CD4-positive, alpha-beta T cell treated with Interferon gamma for 1 hour (primary cell): ENCODE measurements at places on chromosomes 1 and 21.

- peak; percentile 17 for DNase-seq
Observed at GRCh38 chr21:41877901-41878830, 978 bp downstream of the PRDM15 start.

DNA sequence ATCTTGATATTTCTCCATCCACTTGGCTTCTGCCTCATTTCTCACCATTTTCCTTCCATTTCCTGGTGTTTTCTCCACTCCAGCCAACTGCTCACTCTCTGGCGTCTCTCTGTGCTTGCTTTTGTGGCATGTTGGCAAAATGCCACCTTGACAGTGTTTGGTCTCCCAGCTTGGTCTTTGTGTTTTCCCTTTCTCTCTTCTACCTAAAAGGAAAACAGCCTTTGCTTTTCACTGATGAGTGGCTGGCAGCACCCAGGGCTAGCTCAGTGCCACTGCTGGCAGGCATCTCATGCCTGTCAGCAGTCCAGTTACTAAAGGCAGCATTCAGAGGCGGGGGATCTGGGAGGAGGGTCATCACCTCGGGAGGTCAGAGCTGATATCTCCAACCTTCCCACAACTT is 55.3 kb upstream of the DSCAM start:
- no peak for DNase-seq

GRCh38 chr1:221025956-221026355 is 146.7 kb downstream of the HLX start:
- DNase-seq, result peak; percentile 24

DNA sequence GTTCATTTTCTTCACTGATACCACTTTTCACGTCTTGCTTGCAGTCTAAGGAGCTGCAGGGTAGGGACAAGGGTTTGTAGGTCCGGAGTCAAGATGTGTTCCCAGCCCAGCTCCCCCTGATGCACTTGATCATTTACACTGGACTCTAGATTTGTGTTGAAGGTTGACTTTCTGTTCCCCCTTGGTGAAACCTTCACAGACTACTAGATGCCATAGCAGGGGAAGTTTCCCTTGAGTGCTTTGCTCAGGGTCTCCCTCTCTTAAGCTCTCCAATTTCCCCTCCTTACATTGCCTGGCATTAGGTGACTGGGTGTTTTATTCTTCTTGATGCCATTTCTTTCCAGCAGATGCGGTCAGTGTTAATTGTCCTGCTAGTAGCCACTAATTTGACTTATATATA is 8.0 kb upstream of the RAB3GAP2 start:
- no peak for DNase-seq

- DNase-seq, result no peak
Observed at GRCh38 chr1:179955731-179956130, 1.1 kb downstream of the CEP350 start.

GRCh38 chr1:226310637-226311195 is 1.8 kb upstream of the LIN9 start:
- no peak for DNase-seq

GRCh38 chr1:46533179-46533864 is 18.1 kb downstream of the KNCN start:
- DNase-seq, result peak; percentile 36

DNA sequence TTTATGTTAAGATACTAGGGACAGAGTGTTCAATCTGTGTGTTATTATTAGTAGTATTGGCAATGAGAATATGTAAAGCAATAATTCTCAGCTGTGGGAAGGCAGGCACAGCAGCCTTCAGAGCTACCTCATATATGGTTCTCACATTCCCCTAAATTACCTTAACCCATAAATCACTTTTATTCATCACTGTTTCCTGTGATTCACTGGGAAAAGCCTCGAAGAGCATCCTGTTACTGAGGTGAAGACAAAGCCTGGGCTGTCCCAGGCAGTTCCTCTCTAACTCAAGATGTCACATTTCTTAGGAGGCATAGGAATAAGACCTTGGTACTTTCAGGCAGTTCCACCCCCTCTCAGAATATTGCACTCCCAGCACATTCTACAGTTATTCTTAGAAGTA is 965.7 kb downstream of the NCAM2 start:
- no peak for DNase-seq

GRCh38 chr1:229101011-229101871 is 169.7 kb upstream of the RAB4A start:
- no peak for DNase-seq

DNA sequence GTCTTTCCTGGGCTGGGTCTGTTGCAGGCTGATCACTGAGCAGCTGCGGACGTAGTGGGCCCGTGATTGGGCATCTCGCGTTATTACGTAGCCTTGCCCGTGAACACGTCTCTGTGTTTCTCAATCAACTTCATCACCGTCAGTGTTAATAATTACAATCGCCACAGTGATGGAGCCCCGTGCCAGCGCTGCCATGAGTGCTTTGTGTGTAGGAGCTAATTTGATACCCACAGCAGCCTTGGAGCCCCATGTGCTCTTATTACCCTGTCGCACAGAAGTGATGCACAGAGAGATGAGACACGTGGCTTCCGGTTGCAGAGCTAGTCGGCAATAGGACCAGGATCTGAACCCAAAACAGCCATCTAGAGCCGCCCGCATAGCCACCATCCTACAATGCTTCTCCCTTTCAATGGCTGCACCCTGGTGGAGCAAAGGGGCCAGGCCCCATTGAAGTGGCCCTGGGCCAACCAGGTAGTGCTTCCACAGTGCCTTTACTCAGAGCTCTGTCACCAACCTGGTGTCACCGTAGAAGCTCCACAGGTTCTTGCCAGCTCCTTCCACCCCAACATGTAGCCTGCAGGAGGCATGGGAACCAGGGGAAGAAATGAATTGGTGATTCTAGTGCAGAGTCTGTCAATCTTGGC is 398.5 kb upstream of the VAMP3 start:
- no peak for DNase-seq

DNA sequence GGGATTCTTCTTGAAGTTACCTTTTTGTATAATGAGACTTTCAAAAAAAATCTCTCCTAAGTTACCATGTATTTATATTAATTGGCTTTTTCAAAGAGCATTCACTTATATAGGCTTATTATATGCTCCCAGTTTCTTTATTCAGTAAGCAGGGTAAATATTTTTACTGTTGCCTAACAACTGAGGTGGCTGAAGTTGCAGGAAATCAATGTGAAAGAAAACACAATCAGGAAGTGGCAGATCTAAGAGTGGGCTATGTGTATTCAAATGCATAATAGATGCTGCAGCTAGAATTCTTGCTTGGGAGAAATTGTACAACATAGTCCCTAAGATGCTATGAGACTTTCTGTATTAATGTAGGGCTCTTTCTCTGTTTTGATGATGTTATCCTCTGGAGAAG is 606.9 kb downstream of the NUF2 start:
- DNase-seq, result no peak

- DNase-seq, result peak; percentile 28
Observed at GRCh38 chr1:2299131-2299627, 71.1 kb downstream of the SKI start.

DNA sequence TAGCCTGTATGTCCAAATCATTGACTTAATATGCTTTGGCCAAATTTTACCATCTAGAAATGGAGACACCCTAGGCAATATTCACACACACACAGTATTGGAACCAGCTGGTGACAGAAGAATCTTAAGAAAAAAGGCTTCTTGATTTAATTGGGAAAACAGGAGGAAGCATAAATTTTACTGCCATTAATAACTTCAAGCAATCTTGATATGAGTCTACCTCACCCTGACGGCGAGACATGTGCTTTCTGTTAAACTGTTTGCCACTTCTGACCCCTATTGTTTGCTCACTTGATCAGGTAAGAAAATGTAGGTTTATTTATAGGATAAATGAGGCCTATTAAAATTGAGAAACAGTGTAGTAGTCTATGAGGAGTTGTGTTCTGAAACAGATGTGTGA is 73.2 kb downstream of the KIFAP3 start:
- DNase-seq, result no peak

DNA sequence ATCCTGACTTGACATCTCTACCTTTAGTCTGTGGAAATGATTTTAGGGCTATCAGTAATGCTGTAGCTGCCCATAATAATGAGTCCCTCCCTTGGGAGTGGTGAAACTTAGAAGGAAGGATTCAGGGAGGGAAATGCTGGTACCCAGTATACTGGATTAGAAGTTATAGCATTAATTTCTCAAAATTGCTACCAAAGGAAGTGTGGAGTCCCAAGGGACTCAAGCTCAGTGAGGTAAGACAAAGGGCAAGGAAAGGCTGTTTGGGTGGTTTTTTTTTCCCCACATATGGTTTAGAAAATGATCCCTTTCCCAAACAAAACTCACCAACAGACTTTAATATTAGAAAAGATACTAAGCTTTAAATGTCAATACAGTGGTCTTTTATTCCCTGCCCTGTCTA is 99.9 kb downstream of the CD247 start:
- DNase-seq, result no peak

DNA sequence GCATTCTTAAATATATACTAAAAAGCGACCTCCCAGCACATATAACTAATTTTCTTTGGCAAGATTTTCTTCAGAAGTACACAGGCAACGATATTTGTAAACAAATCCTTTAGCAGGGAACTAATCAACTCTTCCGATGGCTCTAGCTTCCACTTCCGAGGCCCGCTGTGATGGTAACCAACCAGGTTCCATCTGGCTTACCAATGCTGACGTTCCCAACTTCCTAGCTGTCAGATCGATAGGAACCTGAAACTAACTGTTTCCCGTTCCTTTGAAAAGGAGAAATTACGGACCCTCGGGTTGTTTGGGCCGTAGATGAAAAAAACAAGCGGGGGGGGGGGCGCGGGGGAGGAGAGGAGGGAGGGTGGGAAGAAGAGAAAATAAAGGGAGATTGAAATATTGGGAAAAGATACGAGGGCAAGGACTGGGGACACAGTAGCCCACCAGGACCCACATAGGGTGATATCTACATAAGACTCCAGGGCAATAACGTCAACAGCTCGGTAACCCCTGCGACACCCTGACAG is 513 bp downstream of the GTF2B start:
- peak; percentile 19 for DNase-seq

GRCh38 chr21:27793901-27794300 is 827.0 kb upstream of the ADAMTS5 start:
- DNase-seq, result no peak

- DNase-seq, result no peak
Observed at GRCh38 chr1:1684031-1684681, 8.4 kb downstream of the SLC35E2B start.

DNA sequence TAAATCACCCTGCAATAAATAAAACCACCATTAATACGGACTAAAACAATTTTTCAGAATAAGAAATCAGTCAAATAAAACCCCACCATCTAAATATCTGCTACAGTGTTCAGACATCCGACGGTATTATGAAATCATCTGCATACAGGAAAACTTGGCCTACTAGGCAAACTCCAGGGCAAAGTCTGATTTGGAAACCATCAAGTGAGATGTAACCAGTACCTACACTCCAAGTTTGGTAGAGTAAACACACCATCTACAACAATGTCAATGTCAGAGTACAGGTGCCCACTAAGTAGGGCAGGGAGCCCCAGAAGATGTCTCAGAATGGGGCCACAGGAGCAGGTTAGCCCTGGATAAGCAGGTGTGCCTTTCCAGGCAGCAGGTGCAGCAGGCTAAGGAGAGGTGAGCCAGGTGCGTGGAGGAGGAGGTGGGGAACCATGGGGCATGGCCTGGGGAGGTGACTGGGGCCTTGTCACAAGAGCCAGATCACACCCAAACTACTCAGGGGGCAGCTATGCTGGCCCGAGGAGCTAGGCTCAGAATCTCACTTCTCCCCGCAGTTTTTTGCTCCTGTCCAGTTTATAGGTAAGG is 59.6 kb downstream of the CAPZB start:
- no peak for DNase-seq

- no peak for DNase-seq
Observed at GRCh38 chr1:22264464-22265341, 121.8 kb upstream of the WNT4 start.

GRCh38 chr1:196655071-196655470 is 3.2 kb downstream of the CFH start:
- DNase-seq, result no peak

GRCh38 chr1:115229016-115229415 is 109.0 kb downstream of the NGF start:
- DNase-seq, result no peak

DNA sequence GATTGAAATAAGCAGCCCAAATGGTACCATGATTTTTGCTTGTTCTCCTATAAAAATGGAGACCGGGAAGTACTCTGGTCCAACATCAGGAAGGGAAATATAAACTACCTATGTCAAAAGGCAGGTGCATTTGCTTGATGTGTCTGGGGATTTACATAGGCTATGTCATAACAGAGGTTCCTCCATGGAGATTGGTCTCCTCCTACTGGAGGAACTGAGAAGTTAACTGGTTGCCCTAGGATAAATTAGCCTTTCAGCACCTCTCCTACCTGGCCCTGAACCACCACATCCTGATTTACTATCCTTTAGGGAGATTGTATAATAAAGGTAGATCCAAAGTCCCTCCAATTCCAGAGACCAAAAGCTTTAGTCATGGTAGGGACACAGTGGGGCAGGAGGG is 1109.3 kb upstream of the B3GALT2 start:
- peak; percentile 1 for DNase-seq

GRCh38 chr1:4396551-4396950 is 257.9 kb upstream of the AJAP1 start:
- no peak for DNase-seq

GRCh38 chr1:157371221-157371620 is 181.1 kb downstream of the FCRL5 start:
- no peak for DNase-seq

GRCh38 chr1:15153842-15154479 is 414 bp downstream of the TMEM51 start:
- peak; percentile 8 for DNase-seq

DNA sequence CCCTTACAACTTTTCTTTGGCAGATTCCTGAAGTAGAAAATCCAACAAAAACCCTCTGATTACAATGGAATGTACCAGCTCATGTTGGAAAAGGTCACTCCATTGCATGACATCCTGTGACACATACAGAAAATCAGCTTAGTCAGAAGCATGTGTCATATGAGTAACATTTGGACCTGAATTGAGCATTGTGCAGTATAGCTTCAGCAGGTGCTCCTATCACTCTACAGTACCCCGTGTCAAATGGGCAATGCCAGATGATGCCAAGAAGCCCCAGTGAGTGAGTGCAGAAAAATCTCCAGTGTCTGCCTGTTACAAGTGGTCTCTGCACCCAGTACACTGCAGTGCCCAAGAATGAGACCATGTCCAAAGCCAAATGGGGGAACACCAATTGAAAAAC is 129.7 kb upstream of the RUNX1 start:
- no peak for DNase-seq

GRCh38 chr1:114320586-114320985 is 166.9 kb upstream of the SYT6 start:
- no peak for DNase-seq

GRCh38 chr1:93659822-93660503 is 21.7 kb downstream of the BCAR3 start:
- DNase-seq, result no peak

GRCh38 chr1:87951852-87952251 is 623.2 kb downstream of the LMO4 start:
- no peak for DNase-seq

DNA sequence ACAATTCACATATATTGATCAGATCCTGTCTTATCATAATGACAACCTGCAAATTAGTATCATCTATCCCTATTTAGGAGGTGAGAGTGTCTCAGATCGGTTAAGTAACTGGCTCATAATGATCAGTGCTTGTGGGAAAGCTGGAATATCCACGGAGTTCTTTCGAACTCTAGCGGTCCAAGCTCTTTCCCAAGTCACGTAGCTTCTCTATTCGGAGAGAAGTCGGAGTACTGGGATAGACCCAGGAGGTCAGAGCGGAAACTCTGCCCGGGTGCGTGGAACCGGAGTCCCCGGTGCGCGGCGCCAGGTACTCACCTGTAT is 339 bp downstream of the PTGS2 start:
- DNase-seq, result no peak
